ENCODE measurements at places on chromosomes 4 and X. TPM values are rescaled to one million over a fixed set of nuclear protein-coding genes. Genes with fewer than 3 reads are reported as not detected.

- no peak for DNase-seq
Measured at GRCh38 chrX:100090931-100091330, 319.1 kb downstream of the PCDH19 start.

- no peak for DNase-seq
Measured at GRCh38 chrX:75746891-75747639, 38.0 kb downstream of the MAGEE2 start.

SLC10A6 gene
- total RNA-seq, result not detected

- no peak for DNase-seq
Measured at GRCh38 chr4:173167758-173168395, 734 bp upstream of the GALNT7 start.

DNA sequence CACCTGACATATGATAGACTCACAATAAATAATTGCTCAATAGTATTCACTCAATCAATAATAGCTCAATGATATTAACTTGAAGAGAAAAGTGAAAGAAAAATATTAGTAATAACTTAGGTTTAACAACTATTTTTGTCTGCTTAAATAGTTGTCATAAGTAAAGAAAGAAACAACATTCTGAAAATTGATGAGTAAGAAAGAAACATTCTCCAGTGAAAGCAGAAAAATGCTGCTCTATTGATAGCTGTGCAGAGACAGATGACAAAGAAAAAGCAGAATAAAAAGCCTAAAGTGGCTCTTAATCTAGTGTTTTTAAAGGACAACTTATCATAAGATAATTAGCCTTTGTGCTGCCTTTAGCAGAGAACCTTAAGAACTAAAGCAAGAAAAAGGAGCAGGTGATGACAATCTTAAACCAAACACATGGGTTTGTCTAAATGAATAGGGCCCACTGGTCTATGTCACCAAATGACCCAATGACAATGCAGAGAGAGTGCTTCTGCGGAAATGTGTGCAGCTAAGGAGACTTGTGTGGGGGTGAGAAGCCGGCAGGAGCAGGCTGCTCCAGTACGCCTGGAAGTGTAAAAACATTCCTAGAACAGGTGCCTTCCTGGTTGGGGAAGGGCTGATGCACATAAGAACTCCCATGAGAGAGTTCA lies 13.2 kb downstream of the HS3ST1 start:
- DNase-seq, result no peak
